ENCODE measurements at places on chromosomes 5 and 9. TPM values are rescaled to one million over a fixed set of nuclear protein-coding genes. Genes with fewer than 3 reads are reported as not detected.

The GGTA1 gene
- total RNA-seq: not detected

The IL33 gene
- 0.87 TPM for total RNA-seq

The F2R gene
- total RNA-seq: 52.0 TPM

The ARHGEF39 gene
- 19.3 TPM for total RNA-seq

The KCNMB1 gene
- total RNA-seq: not detected

Data from A549 treated with CORT108297 at 1 μM for 4 hours (cell line).